ENCODE measurements at places on chromosomes 2 and 18.

- DNase-seq: no peak
Measured at GRCh38 chr18:35618696-35619095, 37.2 kb downstream of the GALNT1 start.

GRCh38 chr18:57523171-57523956 lies 63.1 kb downstream of the FECH start:
- no peak for DNase-seq

DNA sequence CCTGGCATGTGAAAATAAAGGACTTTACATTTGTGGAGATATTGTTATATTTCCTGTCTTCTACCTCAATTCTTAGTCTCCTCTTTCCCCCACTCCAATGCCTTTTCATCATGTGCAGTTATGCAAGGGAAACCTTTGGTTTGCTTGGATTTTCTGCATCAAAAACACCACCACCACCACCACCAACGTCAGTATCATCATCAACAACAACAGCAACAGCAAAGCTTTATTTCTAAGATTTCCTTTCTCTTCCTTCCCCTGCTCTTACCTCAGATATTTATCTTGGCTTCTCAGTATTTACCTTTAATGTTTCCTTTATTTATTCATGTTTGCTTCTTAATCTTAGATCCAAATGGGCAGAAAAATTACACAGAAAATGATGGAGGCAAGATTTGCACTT lies 26.1 kb downstream of the CXCR4 start:
- no peak for DNase-seq

DNA sequence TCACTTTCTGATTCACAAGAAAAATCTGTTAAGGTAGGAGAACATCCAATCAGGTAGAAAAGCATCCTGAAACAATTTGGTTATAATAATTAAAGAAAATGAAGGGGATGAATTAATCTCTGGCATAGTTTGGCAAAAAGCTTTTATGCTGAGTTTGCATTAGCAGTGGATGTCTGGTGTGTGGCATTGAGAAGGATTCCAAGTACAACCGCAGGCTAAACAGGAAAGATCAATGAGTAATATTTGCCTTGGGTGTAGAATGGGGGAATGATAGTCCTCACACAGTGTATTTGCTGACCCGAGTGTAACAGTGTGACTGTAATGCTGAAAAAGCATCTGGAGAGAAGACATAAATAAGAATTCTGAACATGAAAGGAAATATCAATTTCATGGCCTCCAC lies 68.3 kb upstream of the SESTD1 start:
- DNase-seq: no peak

DNA sequence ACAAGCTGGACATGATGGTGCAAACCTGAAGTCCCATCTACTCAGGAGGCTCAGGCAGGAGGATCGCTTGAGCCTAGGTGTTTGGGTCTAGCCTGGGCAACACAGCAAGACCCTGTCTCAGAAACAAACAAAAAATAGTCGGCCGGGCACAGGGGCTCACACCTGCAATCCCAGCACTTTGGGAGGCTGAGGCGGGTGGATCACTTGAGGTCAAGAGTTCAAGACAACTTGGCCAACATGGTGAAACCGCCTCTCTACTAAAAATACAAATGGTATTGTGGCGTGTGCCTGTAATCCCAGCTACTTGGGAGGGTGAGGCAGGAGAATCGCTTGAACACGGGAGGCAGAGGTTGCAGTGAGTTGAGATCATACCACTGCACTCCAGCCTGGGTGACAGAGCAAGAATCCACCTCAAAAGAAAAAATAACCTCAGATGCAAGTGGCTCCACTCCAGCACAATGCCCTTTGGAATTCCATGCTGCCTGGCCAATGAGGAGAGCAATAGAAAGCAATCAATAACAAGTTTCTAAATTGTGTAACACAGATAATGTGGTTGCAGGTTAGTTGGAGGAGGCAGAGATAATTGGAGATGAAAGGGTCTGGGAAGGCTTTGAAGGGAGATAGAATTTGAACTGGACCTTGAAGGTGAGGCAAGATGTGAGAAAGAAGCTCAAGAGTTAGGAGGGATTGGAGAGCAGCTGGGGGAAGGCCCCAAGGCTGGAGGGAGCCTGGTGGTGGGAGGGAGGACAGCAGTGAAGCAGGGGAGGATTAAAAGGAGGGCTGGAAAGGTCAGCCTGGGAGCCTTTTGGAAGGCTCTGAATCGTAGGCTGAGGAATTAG lies 6.0 kb downstream of the TTC31 start:
- no peak for DNase-seq

DNA sequence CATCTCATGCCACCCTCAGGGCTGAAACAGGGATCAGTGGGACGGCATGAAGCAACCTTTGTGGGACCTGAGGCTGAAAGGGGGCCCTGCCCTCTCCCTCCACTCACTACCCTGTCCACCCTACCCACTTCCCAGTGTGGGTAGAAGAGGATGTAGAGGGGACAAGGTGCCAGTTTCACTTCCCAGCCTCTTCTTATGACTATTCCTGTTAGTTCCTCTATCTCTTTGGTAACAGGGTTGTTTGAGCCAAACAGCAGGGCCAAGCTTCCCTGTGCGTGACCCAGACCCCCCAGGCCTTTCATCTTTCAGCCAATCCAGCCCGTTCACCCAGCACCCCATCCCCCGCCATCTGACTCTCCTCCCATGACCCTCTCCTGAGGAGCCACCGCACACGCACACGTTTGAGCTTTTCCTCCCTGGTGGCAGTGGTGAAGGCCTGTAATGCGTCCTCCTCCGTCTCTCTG lies 82.3 kb downstream of the STPG4 start:
- DNase-seq: no peak

DNA sequence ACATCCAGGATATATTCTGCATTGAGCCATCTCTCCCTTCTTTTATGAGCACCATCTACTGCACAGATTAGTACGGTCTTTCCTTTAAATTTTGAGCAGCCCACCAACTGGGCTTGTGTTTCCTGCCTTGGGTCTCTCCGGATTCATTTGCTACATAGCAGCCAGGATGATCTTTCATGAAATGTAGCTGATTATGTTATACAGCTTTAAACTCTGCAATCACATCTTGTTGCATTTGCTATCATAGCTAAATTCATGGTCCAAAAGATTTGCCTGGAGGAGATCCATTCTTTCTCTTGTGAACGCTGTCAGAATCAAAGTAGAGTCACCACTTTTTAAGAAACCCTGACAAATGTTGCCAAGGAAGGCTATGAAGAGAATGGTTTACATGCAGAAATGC lies 215.1 kb upstream of the LRRTM4 start:
- DNase-seq: no peak

GRCh38 chr2:60614319-60614718 lies 60.9 kb upstream of the BCL11A start:
- no peak for DNase-seq

DNA sequence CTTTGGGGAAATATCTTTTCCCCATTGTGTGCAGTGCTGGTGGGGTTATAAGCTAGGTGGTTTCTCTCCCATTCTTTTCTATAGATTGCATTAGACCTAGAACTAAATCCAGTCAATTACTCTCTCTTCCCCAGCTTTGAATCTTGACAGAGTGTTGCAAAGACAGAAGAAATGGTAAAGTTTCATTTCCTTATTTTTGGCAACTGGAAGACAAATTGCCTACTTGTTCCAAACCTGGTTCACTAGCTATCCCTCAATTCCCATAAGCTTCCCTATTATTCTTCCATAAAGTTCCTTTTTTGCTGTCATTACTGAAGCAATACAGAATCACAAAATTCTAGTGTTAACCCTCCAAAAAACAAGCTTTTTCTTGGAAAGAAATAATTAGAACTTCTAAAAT lies 94.0 kb upstream of the ITGA4 start:
- no peak for DNase-seq

DNA sequence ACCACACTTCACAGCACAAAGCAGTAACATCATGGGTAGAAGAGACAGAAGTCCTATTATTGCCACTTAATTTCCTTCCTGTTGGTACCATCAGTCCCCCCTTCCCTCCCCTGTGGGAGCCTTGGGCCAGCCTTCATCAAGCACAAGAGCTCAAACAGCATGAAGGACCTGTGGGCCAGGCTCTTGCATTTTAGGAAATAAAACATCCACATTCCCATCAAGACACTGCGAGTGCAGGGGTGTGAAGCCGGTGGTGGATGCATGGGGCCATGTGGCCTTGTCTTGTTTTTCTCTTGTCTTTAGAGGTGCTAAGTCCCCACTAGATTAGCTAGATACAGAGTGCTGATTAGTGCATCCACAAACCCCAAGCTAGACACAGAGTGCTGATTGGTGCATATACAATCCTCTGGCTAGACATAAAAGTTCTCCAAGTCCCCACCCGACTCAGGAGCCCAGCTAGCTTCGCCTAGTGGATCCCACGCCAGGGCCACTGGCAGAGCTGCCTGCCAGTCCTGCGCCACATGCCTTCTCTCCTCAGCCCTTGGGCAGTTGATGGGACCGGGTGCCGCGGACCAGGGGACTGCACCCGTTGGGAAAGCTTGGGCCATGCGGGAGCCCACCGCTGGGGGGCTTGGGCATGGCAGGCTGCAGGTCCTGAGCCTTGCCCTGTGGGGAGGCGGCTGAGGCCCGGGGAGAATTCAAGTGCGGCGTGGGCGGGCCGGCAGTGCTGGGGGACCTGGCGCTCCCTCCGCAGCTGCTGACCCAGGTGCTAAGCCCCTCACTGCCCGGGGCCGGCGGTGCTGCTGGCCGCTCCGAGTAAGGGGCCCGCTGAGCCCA lies 14.7 kb upstream of the PXDN start:
- no peak for DNase-seq

DNA sequence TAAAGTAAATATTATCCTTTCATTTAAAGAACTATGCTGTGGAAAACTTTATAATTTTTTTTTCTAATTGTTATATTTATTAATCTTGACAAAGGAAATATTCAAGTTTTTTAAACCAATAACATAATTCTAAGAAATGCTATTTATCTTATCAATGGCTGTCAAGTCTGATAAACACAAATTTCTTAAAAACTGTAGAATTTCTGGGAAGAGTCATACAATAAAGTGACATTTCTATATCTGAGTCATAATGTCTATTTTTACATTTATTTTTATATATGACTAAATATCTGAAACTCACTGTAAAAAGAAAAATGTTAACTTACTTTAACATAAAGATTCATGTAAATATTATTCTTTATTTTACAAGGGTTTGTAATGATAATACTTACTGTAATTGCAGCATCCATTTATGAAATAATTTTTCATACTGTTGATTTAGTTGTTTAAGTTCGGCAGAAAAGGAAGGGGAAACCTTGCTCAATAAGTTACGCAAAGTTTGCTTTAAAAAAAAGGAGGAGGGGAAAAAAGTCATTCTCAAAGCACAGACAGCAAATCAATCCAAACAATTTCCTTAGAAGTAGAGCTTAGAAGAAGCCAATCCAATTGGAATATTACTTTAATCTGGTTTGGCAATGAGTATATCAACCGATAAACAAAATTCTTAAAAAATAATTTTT lies 32.4 kb downstream of the ORC2 start:
- DNase-seq: no peak

- DNase-seq: no peak
Measured at GRCh38 chr2:207282916-207283315, 117.2 kb upstream of the KLF7 start.

DNA sequence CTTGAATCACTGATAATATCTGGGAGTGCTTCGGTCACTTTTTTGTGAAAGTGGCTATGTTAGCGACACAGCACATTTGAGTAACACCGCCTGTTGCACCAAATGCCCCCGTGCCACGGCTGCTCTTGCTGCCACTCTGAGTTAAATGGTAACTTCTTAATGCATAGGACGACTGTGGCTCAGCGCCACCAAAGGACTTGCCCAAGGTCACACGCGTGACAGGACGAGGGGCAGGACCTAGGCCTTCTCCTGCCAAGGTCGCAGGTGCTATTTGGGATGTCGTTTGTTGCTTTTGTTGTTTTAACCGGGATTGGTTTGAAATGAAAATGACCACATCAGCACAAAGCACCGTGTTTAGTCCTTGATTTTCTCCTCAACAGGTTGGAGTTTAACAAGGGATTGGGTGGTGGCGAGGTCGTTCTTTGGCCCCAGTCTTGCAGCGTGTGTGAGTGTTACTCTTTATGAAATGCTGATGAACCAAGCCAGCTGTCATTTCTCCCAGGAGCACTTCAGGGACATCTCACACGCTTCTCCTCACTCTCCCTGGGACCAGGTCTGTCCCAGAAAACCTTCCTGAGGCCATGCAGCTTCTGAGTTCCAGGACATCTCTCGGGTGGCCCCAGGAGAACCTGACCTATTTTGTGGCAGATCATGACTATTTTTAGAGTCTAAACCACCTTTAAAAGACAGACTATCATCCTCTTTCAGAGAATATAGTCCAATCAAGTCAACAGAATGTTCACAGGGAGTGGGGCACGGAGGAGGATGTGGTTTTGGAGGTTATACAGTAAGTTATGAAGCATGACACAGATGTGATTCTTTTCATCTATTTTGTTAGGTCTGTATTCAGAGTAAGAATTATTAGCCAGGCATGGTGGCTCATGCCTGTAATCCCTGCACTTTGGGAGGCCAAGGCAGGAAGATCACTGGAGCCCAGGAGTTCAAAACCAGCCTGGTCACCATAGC lies 49.9 kb downstream of the MTCL1 start:
- peak; percentile 68 for DNase-seq

- no peak for DNase-seq
Measured at GRCh38 chr2:71190656-71191569, 36.0 kb downstream of the PAIP2B start.

DNA sequence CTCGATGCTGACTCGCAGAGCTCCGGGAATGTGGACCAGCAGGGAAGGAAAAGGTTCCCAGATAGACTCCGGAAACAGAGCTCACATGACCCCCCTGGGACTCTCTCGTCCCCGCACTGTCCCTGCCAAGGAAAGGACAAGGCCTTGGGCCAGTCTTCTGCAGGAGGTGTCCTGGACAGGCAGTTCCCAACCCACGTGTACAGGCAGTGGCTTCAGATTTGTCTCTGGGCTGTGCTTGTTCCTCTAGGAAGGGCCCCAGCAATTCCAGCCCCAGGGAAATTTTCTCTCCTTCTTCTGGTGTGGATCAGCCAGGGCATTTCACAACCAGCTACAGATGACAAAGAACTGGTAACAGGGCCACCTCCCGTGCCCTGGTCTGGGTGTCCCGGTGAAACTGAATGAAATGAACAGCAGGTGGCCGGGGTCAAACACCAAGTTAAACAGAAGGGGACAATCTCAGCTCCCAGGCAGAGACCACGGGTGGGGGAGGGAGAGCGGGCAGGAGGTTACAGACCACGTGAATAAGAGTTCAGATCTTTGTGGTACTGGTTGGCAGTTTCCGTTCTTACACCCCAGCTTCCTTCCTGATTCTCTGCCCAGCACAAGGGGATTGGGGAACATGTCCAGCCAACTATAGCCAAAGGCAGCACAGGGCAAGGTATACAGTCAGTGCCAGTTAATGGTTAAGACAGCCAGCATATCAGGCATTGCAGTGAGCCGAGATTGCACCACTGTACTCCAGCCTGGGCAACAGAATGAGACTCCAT lies 52.2 kb upstream of the CAB39 start:
- DNase-seq: peak; percentile 53

DNA sequence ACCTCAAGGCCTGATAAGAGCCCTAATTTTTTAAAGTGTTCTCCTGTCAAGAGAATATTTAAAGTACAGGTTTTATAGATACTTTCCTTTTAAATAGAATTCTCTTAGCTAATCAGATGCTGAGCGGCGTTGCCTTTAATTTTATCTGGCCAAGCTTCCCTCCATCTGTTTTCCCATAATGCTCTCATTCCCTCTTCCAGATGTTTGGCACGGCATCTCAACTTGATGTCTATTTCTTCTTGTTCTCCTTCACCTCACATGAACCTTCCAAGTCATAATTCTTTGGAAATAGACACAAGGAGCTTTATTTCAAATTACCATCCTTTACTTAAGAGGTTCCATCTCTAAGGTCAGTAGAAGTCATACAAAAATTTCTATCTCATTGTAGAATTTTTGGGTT lies 76.1 kb upstream of the CPO start:
- DNase-seq: no peak

GRCh38 chr2:11028407-11028916 lies 116.7 kb downstream of the KCNF1 start:
- DNase-seq: no peak

GRCh38 chr18:37588289-37588688 lies 22.7 kb upstream of the CELF4 start:
- no peak for DNase-seq
